ENCODE measurements at places on chromosomes 1 and 21.
A peak's percentile ranks its signal among the peaks of the same experiment; 100 is the strongest.

DNA sequence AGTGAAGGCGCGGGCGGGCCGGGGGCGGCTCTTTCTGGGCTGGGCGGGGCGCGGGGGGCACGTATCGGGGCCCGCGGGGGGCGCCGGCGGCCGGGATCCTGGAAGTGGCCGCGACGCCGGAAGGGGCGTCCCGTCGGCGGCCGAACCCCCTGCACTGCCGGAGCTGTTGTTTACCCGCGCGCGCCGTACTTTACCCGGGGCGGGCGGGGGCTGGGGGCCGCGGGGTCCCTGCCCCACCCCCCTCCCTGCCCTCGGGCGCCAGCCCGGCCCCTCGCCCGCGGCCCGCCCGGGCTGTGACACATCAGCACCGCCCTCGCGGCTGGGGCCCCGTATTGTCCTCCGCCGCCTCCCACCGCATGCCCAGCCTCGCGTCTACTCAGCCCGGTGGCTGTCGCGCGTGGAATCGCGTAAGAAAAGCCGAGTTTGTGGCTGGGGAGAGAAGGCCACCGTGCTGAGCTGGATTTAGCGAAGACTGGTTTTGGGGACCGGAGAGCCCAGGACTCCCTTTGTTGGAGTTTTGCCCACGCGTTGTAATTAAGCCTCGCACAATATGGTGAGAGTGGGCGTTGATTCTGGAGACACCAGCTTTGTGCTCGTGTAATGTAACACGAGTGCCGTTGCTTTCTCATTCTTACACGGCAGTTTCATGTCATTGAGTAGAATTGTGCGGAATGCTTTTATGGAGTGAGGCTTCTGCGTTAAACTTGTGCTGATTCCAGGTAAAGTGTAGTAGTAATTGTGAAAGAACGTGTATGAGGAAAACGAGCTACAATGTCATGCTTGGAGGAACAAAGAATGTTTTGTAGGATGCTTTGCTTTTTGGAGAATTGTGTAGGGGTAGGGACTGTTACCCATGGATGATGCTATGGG is 559 bp downstream of the BACH1 start:
- peak overlapping the region; percentile 93 for H3K27ac ChIP-seq
- H3K4me3 ChIP-seq, result peak overlapping the region; percentile 86
- peaks cover 44% of the 10 kb centered on the region for H3K4me1 ChIP-seq
- no peaks in the 10 kb centered on the region for H3K36me3 ChIP-seq
- H3K27me3 ChIP-seq, result no peaks in the 10 kb centered on the region

- no peaks in the 10 kb centered on the region for H3K4me1 ChIP-seq
- H3K27ac ChIP-seq, result no peak overlapping the region
- H3K4me3 ChIP-seq, result no peak overlapping the region
- no peaks in the 10 kb centered on the region for H3K36me3 ChIP-seq
- DNase-seq, result no peak
These were observed 100.6 kb downstream of the CRYAA start for GRCh38 chr21:43269440-43269839.

DNA sequence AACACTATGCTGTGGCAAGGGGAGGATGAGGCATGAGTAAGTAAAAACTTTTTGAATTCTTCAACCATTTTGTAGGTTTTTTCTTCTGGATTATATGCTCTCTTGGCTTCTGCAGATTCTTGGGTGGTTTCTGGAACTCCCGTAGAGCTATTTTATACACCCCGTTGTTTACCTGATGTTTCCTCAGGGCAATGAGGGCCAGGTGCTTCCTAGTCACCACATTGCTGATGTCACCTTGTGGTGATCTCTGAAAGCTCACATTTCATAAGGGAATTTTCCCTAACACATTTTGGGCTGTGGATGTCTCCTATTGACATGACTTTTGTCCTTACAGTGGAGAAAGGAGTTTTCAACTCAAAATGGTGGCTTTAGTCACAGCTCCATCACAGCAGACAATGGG is 356.6 kb downstream of the PLA2G4A start:
- H3K4me3 ChIP-seq, result no peak overlapping the region
- DNase-seq, result no peak
- no peaks in the 10 kb centered on the region for H3K27me3 ChIP-seq
- H3K27ac ChIP-seq, result no peak overlapping the region
- no peaks in the 10 kb centered on the region for H3K4me1 ChIP-seq

DNA sequence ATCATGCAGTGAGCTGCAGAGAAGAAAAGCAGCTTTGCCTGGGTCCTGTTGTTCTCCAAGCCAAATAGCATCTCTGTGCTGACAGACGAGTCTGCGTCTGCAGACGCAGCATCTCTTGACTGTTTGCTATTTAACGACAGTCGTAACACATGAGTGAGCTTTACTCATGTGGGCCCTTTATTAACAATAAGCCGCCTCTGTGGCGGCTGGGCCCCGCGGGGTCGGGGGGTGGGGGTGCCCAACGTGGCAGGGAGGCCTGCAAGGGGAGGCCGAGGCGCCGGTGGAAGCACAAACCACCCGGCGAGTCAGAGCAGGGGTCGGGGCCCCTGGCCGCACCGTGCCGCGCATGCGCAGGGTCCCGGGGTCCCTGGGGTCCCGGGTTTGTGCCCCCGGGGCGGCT is 435.1 kb downstream of the KIF26B start:
- H3K27me3 ChIP-seq, result no peaks in the 10 kb centered on the region
- H3K27ac ChIP-seq, result no peak overlapping the region
- DNase-seq, result no peak
- no peaks in the 10 kb centered on the region for H3K4me1 ChIP-seq

- peaks cover 15% of the 10 kb centered on the region for H3K4me1 ChIP-seq
- H3K27ac ChIP-seq, result no peak overlapping the region
- no peaks in the 10 kb centered on the region for H3K36me3 ChIP-seq
- no peak overlapping the region for H3K4me3 ChIP-seq
- no peaks in the 10 kb centered on the region for H3K27me3 ChIP-seq
These were observed 41.2 kb downstream of the RHOU start for GRCh38 chr1:228776449-228776848.

GRCh38 chr1:117657031-117657430 is 51.2 kb downstream of the TENT5C start:
- no peaks in the 10 kb centered on the region for H3K27me3 ChIP-seq
- no peak overlapping the region for H3K27ac ChIP-seq
- no peaks in the 10 kb centered on the region for H3K4me1 ChIP-seq
- no peaks in the 10 kb centered on the region for H3K36me3 ChIP-seq

- H3K27ac ChIP-seq, result no peak overlapping the region
- no peaks in the 10 kb centered on the region for H3K27me3 ChIP-seq
- no peaks in the 10 kb centered on the region for H3K36me3 ChIP-seq
- no peaks in the 10 kb centered on the region for H3K4me1 ChIP-seq
- no peak overlapping the region for H3K4me3 ChIP-seq
These were observed 219.2 kb upstream of the NR5A2 start for GRCh38 chr1:199808110-199808870.

DNA sequence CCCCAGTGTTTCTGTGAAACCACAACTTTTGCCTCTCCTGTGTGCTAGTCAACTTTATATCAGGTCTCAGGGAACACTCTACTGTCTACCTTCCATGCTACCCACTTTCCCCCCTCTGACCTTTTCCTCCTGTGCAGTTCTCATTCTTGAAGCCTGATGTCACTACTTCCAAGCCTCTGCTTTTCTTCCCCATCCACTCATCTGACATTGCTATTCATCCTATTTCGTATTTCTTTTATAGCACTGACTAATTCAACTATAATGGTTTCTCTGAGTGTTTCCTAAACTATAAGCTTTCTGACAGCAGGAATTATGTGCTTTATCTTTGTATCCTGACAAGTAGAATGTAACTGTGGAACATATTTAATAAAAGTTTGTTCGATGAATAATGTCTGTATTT is 18.2 kb upstream of the DPH5 start:
- H3K27me3 ChIP-seq, result no peaks in the 10 kb centered on the region
- DNase-seq, result no peak
- H3K27ac ChIP-seq, result no peak overlapping the region
- no peaks in the 10 kb centered on the region for H3K4me1 ChIP-seq
- no peak overlapping the region for H3K4me3 ChIP-seq
- H3K36me3 ChIP-seq, result no peaks in the 10 kb centered on the region

DNA sequence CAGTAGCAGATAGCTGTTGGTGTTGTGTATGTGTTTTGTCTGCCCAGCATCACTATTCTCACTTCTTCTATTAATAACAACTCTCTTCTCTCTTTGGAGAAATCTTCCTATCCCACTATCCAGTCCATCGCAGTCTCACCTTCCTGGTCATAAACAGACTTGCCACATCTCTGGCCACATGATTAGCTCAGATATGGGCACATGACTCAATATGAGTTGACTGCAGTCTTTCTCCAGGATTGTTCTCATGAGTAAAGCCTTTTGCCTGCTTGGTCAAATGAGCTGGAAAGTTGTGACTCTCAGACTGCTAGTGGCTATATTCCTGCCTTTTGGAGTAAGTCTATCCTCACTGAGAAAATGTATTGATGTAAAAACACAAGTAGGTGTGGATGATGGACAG is 32.9 kb upstream of the TADA1 start:
- H3K27ac ChIP-seq, result no peak overlapping the region
- H3K27me3 ChIP-seq, result no peaks in the 10 kb centered on the region
- no peak for DNase-seq
- H3K36me3 ChIP-seq, result no peaks in the 10 kb centered on the region
- H3K4me1 ChIP-seq, result no peaks in the 10 kb centered on the region
- H3K4me3 ChIP-seq, result no peak overlapping the region

DNA sequence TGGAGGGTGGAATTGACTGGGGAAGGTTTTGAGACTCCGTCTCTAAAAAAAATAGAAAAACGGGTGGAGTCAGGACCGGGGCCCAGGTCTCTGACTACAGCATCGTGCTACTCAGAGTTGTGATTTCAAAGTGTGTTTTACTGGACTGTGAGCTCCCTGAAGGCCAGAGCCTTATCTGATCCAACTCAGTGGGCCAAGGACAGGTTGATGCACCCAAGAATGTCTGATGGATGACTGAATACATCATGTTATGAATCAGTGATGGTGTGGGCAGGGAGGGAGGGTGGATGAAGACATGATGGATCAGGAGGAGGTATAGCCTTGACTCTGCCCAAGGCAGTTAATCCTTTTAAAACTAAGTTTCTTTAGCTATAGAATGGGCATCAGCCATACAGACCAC is 81.6 kb downstream of the FOXD2 start:
- H3K27ac ChIP-seq, result no peak overlapping the region
- H3K36me3 ChIP-seq, result no peaks in the 10 kb centered on the region
- H3K4me1 ChIP-seq, result no peaks in the 10 kb centered on the region
- DNase-seq, result no peak
- H3K4me3 ChIP-seq, result no peak overlapping the region

DNA sequence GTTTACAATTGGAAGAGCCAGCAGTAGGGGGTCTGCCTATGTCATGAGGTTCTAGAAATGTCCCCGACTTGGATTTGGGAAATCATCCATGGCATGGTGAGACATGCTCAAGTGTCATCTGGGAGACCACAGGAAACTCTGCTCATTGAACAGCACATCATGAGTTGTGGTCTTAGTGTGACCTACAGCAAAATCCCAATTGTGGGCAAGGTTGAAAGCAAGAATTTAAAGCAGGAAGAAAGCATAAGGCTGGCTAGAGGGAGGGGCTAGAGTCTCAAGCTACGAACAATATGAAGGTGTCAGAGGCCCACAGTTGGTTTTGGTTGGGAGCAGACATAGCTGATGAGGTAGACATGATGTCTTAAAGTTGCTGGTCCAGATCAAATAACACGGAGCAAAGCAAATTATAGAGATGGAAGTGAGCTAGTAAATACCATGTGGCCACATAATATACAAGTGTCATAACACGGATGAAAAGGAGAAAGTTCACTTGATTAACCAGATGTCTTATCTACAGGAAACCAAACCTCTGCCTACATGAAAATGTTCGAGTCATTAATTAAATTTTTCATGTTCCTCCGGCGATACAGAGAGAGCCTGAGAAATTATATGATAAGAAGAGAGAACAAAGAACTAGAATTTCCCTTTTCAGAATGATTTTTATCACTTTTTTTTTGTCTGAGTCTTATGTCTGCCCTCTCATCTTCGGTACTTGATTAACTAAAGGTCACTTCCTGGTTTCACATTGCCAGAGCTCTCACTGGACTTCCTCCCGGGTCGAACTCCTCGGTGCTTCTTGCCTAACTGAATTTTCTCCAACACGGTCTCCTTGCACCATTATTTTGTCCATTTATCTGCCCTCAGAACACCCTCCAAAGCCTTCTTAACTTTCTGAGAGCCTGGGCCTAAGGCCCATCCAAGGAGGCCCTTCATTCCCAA is 67.5 kb upstream of the DUSP10 start:
- no peaks in the 10 kb centered on the region for H3K36me3 ChIP-seq
- no peaks in the 10 kb centered on the region for H3K4me1 ChIP-seq
- no peaks in the 10 kb centered on the region for H3K27me3 ChIP-seq
- no peak overlapping the region for H3K27ac ChIP-seq
- H3K4me3 ChIP-seq, result no peak overlapping the region

- DNase-seq, result no peak
- H3K36me3 ChIP-seq, result no peaks in the 10 kb centered on the region
- H3K4me3 ChIP-seq, result no peak overlapping the region
- H3K27me3 ChIP-seq, result no peaks in the 10 kb centered on the region
- no peaks in the 10 kb centered on the region for H3K4me1 ChIP-seq
These were observed 51.7 kb upstream of the DUSP10 start for GRCh38 chr1:221793439-221794078.

DNA sequence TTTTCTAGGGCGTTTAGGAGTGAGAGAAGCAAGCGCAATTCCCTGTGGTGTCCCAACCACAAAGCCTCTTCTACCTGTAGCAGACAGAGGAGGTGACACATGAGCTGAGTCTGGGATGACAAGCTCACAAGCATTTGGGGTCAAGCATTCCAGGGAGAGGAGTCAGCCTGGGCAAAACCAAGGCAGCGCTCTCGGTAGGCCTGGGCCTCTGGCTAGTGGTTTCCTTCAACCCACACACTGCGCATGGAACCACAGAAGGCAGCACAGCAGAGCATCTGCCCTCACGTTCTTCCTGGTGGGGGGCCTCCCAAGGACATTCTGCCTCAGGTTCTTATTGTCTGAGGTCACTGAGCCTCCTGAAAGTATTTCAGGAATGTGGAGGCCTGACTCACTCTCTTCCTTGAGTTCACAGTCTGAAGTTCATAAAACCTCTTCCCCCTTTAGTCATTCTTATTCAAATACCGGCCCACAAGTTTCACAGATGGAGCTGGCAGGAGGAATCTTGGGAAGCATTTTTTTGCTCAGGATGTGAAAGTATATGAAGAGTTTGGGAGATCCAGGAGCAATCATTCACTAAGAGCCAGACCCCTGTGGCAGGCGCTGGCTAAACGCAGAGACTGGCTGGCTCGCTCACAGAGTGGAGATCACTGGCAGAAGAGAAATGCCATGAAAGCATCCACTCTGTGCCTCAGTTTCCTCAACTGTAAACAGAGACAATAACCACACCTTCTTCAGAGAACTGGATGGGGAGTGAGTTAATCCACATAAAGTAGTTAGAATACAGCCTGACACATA is 26.8 kb downstream of the CCN1 start:
- no peaks in the 10 kb centered on the region for H3K36me3 ChIP-seq
- H3K27me3 ChIP-seq, result no peaks in the 10 kb centered on the region
- H3K4me1 ChIP-seq, result peaks cover 11% of the 10 kb centered on the region
- DNase-seq, result no peak
